IMR-90 (cell line): ENCODE measurements at places on chromosomes 3 and 15. TPM values are rescaled to one million over a fixed set of nuclear protein-coding genes. Genes with fewer than 3 reads are reported as not detected.
A peak's percentile ranks its signal among the peaks of the same experiment; 100 is the strongest.

DNA sequence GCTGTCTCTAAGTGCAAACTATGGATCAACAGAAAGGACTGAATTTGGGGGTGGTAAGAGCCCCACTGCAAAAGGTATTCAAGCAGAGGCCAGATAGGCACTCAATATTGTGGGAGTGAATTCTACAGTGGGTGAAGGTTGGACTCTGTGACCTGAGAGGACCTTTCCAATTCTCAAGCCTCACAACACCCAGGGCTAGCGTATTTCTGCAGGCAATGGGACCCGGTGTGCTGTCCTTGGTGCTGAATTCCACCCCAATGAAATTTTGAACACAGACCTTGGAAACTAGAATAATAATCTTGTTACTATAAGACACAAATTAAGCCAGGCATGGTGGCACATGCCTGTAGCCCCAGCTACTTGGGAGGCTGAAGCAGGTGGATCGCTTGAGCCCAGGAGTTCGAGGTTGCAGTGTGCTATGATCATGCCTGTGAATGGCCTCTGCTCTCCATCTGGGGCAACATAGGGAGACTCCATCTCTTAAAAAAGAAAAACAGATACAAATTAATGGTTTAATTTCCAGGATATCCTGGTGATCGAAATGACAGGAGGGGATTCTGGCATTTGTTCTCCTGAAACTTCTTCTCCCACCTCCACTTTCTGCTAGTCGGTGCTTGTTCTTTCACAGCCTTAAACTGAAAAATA is 135.4 kb downstream of the RAB11A start:
- no peaks in the 10 kb centered on the region for H3K4me1 ChIP-seq
- DNase-seq: peak; percentile 31
- H3K27ac ChIP-seq: no peak overlapping the region

- H3K4me1 ChIP-seq: no peaks in the 10 kb centered on the region
- H3K27ac ChIP-seq: no peak overlapping the region
- H3K36me3 ChIP-seq: peaks cover 3% of the 10 kb centered on the region; the same call in 1 of the 2 replicates
- H3K27me3 ChIP-seq: no peaks in the 10 kb centered on the region
- H3K4me3 ChIP-seq: no peak overlapping the region
Observed at GRCh38 chr15:56719774-56720555, 13.3 kb downstream of the ZNF280D start.

- no peak for DNase-seq
- no peaks in the 10 kb centered on the region for H3K27me3 ChIP-seq
- no peak overlapping the region for H3K4me3 ChIP-seq
- H3K36me3 ChIP-seq: no peaks in the 10 kb centered on the region
- H3K27ac ChIP-seq: no peak overlapping the region; the same call in 1 of the 2 replicates
Observed at GRCh38 chr15:70810916-70811578, 42.9 kb downstream of the LARP6 start.

- H3K36me3 ChIP-seq: no peaks in the 10 kb centered on the region
- H3K4me3 ChIP-seq: no peak overlapping the region
- no peaks in the 10 kb centered on the region for H3K27me3 ChIP-seq
- H3K4me1 ChIP-seq: peaks cover 6% of the 10 kb centered on the region
Observed at GRCh38 chr15:90991587-90992285, 2.6 kb downstream of the PRC1 start.

Gene SNTN
- not detected in 2 replicates for total RNA-seq

Gene CRYGS
- total RNA-seq: 0.36 and 0.56 TPM in 2 replicates

Gene GCSAM
- not detected in 2 replicates for total RNA-seq

Gene TIMP4
- total RNA-seq: 0.54 and 0.56 TPM in 2 replicates

Gene CILP
- under 0.01 TPM in 1 of 2 replicates, not detected in the other for total RNA-seq
